Amygdala (tissue), 56 donors: ENCODE measurements at places on chromosomes 7 and 10.
A peak's percentile ranks its signal among the peaks of the same experiment; 100 is the strongest.

DNA sequence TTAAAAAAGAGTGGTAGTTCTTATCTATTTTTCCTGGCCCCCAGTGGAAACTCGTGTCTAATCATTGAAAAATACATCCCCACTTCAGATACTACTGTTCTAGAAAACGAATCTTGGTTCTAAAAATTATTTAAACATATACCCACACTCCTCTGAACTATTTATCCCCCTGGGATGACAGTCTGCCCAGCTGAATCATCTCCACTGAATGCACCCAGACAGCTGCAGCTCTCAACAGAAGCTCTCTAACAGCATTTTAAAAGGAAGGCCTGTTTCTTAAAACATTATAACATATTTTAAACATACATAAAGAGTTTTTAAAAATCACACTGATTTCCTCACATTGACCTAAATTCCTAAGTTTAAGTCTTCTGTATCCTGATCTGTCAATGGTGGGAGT lies 544.6 kb upstream of the PHF14 start:
- DNase-seq: peak; percentile 9

DNA sequence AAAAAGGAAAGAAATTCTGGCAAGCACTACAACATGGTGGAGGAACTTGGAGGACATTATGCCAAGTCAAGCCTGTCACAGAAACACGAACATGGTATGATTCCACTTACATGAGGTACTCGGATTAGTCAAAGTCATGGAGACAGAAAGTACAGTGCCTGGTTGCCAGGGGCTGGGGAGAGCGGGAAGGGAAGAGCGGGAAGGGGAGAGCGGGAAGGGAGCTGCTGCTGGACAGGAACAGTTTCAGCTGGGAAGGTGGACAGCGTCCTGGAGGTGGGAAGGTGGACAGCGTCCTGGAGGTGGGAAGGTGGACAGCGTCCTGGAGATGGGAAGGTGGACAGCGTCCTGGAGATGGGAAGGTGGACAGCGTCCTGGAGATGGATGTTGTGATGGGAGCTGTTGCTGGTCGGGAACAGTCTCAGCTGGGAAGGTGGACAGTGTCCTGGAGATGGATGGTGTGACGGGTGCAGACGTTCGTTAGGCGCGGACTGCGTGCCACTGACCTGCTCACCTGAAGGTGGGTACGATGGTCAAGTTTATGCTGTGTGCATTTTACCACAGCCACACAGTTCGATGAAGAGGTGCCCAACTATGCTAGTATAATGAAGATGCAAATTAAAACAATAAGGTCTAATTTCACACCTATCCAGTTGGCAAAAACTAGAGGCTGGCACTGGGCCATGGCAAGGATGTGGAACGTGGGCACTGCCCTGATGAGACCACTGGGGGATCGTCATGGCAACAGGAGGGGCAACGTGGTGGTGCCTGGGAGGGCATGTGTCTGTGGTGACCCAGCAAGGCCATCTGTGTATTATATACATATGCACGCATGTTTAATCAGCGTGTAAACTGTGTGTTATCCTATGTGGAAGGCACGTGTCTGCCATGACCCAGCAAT lies 103.8 kb downstream of the NKX6-2 start:
- no peak for DNase-seq

- DNase-seq: no peak
Observed at GRCh38 chr7:130943336-130943901, 209.4 kb upstream of the KLF14 start.

DNA sequence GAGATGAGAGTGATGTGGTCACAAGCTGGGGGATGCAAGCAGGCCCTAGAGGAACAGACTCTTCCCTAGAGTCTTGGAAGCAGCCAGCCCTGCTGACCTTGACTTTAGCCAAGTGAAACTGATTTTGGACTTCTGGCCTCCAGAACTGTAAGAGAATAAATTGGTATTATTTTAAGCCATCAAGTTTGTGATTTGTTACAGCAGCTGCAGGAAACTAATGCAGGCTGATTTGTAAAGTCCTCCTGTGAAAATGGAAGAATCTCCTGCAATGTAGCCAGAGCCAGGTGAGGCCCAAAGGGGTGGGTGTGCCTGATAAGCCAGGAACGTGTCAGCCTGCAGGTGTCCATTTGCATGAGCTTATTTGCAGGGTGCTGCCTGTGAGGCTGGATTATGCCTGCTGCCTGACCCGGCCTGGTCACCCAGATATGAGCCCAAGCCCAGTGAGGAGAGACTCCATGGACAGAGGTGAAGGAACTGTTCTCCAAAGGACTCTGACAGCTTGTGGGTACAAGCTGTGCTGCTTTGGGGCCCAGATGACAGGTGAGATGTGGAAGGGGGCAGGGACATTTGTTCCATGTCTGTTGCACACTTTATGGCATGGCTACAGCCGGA lies 24.6 kb upstream of the PLEKHA1 start:
- no peak for DNase-seq

DNA sequence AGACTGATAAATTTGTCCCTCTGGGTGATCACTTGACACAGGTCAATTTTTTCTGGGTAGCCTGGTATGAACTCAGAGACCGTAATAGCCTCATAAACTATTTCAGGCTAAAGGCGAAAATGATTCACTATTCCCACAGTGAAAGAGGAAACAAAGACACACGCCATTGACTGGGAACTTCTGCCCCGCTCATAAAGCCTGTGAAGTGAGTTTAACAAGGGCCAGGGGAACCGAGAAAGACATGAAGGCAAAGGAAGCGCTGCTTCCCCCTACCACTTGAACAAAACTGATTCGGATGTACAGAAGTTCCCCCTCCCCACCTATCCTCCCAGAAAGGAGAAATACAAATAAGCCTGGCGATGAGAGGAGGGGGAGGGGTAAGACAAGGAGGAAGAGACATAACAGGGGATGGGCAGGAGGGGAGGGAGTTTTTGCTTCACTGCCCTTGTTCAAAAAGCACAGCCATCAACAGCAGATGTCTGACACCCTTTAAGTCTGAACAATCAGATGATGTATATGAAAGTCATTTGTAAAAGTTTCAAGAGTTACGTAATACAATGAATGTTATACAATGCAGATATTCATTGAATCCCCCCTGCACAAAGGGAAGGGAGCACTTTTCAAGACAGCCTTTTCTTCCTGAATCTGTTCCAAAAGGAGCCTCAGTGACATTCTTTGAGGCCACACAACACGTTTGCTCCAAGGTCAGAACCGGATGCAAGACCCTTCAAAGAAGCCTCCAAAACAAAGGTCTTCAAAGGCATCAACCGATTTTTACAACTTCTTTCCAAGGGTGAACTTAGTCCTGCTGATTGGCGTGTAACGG lies 734 bp downstream of the ABCB4 start:
- no peak for DNase-seq

DNA sequence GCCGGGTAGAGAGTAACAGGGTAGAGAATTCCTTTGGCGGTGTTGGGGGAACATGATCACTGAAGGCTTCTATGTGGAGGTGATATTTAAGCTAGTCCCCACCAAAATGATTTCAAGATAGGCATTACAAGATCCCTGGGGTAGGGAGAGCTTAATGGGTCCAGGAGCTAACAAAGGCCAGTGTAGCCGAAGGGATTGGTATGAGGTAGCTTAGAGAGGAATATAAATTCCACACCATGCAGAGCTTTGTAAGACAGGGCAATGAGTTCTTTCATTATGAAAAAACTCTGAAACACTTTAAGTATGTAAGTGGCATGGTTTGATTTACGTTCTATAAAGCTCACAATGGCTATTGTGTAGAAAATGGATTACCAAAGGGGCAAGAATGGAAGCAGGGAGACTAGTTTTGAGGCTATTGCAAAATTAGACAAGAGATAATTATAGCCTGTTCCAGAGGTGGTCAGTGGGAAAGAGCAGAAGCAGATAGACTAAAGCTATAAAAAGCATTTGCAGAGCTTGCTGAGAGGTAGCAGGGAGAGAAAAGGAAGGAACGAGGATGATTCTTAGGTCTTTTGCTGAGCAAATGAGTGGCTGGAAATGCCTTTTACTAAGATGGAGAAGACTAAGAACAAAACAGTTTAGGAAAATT lies 119.7 kb upstream of the SLC25A13 start:
- no peak for DNase-seq

GRCh38 chr10:116263870-116264655 lies 8.9 kb downstream of the GFRA1 start:
- DNase-seq: no peak

DNA sequence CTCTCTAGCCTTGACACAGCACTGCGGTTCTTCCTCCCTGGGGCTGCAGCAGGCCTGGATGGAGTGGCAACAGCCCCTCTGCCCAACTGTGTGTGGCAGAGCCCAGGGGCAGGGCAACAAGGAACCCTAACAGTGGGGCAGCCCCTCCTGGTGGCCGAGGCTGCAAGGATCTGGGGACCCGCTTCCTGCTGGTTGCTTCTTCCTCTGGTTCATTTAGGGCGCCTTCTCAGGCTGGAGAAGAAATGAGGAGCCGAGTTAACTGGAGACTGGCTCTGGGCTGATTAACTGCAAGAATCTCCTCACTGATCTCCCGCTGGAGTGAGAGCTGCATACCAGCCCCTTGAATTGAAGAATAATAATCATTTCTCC lies 80.1 kb upstream of the EMX2 start:
- no peak for DNase-seq

DNA sequence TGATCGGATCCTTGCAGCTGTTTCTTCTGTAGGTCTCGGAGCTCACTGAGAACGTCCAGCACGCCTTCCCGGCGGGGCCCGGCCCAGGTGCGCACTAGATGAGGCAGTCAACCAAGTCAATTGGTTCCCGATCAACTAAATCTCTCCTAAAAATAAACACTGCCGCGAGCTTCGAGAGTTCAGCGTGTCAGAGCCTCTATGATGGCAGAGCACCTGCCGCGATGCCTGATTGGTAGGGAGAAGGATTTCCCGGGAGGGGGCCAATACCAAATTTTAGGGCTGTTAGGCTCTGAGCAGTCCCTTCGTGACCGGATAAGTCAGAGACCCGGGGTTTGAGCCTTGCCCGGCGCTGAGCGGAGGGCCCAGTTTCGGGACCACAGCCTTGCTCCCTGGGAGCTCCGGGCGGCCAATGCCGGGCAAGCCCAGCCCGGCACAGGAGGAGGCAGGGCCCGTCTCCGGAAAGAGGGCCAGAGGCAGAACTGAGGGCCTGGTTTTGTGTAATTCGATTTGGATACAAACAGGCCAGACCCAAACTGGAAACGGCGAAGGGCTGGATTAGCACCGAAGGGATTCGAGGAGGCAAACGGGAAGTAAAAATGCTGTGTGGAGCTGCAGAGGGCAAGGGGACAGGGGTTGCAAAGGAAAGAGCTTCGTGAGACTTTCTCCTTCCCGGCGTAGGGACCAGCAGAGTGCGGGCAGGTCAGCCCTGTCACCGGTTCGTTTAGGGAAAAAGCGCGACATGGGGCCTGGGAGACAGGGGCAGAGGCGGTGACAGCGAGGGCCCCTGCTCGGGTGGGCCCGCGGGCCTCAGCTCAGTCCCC lies 569 bp downstream of the SLC26A5 start:
- no peak for DNase-seq

- DNase-seq: no peak
Observed at GRCh38 chr10:103144041-103144440, 49.0 kb downstream of the NT5C2 start.

GRCh38 chr7:6917258-6917657 lies 91.2 kb upstream of the CCZ1B start:
- no peak for DNase-seq

DNA sequence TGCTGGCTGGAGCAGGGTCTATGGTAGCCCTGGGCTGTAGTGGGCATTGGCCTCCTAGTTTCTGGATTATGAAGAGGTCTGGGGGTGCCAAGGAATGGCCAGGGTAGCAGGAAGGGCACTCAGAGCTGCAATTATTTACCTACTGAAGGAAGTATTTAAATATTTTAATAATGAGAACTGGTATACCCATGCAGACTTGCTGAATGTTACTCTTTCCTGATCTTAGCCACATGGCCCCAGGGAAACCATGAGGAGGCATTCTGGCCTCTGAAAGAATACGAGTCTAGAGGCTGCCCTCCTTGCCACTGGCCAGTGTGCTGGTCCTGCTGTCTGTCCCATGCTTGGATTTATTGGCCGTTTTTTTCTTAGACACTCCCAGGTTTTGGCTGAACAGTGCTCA lies 599.7 kb downstream of the LRMDA start:
- no peak for DNase-seq

DNA sequence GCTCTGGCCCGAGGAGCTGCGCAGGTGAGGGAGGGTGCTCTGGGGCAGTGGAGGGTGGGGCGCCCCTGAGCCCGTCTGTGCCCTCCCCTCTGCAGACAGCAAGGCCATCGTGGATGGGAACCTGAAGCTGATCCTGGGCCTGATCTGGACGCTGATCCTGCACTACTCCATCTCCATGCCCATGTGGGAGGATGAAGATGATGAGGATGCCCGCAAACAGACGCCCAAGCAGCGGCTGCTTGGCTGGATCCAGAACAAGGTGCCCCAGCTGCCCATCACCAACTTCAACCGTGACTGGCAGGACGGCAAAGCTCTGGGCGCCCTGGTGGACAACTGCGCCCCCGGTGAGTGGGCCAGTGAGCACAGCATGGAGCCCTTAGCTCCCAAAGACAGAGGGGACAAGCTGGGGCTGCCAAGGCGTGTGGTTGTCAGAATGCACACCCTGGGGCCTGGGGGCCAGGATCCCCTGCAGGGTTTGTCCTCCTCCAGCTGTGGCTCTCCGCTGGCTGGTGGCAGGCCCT lies 5.1 kb downstream of the FLNC start:
- DNase-seq: no peak
